ENCODE measurements at places on chromosomes 1 and 21.

DNA sequence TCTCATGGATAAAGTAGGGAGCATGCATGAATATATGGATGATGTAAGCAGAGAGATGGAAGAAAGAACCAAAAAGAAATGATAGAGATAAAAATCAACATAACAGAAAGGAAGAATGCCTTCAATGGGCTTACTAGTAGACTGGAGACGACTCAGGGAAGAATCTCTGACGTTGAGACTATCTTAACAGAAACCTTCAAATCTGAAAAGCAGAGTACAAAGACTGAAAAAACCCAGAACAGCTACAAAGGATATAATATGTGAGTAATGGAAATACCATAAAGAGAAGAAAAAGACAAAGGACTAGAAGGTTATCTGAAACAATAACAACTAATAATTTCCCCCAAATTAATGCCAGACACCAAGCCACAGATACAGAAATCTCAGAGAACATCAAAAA, 18.3 kb upstream of the SELP start:
- DNase-seq: no peak

DNA sequence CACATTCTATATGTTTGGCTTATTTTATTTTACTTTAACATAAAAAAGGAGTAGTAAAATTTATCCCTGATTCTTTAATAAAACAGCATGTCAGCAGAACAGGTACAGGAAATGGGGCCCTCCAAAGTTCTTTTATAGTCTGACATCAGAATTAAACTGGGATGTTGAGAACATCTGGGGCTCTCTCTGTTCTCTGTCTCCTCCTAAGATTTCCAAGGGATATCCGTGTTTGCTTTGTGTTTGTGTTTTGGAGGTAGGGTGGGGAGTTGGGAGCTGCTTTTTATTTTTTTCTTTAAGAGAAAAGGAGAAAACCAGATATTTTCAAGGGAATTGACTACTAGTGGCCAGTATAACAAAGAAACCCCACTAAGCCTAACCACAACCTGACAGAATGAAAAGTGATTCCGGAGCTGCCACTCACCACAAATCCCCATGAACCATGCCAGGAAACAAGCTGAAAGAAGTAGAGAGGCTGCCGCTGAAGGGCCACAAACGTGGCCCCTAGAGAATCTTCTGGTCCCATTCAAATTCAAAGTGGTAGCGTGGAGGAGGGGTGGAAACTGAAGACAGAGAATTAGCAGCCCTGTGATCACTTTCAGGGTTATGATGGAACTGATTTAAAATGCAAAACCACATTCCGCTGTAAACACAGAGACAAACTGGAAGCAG, 369.6 kb upstream of the ADGRL2 start:
- no peak for DNase-seq

- no peak for DNase-seq
These were observed 6.8 kb upstream of the SLAMF9 start for GRCh38 chr1:159960721-159961381.

- no peak for DNase-seq
These were observed 470.1 kb upstream of the PLXNA2 start for GRCh38 chr1:208714323-208714722.

DNA sequence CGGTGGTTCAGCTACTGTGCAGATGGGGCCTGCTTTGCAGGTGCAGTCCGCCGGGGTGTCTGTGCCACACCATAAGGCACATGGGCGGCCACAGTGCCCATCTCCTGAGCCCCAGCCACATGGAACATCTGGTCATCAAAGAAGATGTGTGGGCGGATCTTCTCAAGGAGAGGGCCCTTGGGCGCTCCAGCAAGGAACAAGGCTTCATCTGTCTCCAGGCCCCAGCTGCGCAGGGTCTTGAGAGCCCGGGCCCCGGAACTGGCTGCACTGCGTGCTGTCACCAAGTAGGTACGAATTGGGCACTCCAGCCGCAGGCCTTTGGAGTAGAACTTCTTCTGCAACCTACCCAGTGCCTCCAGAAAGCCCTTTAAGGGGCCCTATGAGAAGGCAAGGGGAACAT, 12.8 kb downstream of the NT5C1A start:
- DNase-seq: no peak

DNA sequence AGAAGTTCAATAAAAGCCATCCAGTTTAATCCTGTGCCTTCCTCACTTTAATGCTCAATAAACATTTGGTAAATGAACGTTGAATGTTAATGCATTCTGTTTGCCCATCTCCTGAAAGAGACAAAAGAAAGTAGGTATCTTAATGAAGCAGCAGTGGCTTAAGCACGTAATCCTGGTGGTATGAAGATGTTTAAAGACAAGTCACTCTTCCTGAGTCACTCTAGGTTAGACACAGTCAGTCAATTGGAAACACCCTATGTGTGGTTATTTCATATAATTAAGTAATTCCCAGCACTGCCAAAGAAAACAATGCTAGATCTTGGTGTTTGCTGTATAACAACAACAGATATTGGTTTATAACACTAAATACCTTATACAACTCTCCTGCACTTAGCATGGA, 334.0 kb upstream of the FMN2 start:
- no peak for DNase-seq

DNA sequence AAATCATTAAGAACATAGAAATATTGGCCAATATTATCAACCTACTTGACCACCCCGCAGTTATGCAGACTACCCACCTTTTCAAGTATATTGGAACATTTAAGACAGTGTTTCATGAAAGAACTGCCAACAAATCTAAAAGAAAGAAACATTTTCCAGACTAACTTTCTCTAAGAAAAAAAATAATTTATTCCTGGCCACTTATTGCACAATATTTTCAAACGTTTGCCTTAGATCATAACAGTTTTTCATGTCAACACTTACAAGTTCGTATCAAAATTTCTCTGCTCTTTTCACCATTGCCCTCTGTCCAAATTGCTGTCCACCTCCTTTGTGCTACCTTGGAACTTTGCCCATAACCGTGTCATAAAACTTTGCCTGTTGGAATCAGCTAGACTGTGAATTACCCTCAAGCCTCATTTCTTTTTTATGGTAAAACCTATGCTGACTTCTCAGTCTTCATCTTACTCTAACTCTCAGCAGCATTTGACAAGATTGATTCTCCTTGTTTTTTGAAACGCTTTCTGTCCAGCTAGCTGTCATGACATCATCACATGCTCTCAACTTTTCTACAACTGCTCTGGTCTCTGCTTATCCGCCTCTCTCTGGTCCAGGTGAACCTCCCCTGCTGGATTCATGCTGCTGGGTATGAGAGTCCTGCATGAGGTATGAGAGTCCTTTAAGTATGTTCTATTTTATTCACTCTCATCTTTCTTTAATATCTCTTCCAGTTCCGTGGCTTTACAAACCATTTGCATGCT, 92.8 kb upstream of the CHRM3 start:
- DNase-seq: no peak

GRCh38 chr1:179550746-179551682, 24.7 kb downstream of the NPHS2 start:
- DNase-seq: no peak

DNA sequence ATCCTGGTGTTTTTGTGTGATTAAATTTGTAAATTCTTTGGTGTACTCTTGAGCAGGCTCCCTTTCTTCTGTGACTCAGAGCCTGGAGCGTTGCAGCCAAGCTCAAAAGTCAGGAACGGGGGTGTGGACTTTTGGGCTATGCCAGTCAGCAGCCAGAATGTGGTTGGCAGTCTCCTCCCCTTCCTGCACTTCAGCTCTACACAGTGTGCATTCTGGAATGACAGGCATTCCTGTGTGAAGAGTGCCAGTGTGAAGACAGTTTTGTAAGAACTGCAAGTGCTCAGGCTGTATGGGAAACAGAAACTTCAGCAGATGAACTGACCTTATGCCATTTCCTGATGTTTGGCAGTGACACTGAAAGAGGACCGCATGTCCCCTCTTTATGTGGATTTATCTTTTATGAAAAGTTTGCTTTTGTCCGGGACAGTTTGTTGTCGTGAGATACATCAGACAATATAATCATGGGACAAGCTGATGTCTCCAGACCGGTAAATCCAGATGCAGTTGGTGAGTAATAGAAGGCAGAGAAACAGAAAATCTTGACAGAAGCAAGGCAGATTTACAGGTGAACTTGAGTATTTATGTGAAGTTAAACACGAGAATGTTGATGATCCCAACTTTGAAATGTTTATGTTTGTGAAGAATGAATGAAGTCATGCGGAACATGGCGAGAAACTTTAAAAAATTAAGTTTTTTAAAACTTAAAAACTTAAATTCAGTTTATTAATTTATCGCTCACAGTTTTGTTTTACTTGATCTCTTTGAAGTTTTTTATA, 67.7 kb upstream of the RCC1 start:
- peak; percentile 21 for DNase-seq

- no peak for DNase-seq
These were observed 262.1 kb downstream of the PTPRU start for GRCh38 chr1:29498126-29499103.

DNA sequence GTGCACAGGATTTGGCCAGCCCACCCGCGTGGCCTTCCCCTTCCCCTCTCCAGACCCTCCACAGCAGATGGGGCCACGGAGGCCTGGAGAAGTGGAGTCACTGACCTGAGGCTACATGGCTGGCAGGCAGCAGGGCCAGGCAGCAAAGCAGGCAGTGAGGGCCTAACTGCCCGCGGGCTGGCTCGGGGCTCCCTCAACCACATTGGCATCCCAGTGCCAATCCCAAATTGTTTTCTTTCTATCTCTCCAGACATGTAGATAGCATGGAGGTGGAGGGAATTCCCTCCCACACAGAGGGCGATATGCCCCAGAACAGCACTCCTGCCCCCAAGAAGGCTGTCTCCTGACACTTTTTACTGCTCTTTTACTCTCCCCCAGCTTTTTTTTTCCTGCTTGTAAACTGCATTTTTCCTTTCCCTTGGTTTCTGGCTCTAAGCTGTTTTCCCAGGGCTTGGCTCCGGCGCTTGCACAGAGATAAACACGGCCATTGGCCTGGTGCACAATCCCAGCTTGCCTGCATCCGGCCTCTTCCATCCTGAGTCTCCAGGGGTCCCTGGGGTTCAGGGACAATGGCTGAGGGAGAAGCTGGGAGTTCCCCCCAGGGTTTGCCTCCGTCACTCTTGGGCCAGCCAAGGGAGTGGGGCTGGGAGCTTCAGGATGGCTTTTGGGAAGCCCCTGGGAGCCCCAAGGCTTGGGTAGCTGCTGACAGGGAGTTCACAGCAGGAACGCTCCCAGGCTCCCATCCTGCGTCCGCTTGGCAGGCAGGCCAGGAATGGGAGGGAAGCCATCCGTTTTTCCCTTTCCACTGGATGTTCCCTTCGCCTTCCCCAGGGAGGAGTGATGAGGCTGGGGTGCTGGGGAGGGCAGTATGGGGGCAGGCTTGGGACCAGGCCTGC, 7.0 kb downstream of the EPHX1 start:
- no peak for DNase-seq

GRCh38 chr21:26307640-26308039, 137.1 kb upstream of the APP start:
- no peak for DNase-seq

GRCh38 chr1:81472387-81472786, 328.3 kb upstream of the ADGRL2 start:
- no peak for DNase-seq

- DNase-seq: no peak
These were observed 7.1 kb upstream of the TNR start for GRCh38 chr1:175750366-175751071.

GRCh38 chr1:210299501-210299900, 29.2 kb upstream of the HHAT start:
- no peak for DNase-seq

DNA sequence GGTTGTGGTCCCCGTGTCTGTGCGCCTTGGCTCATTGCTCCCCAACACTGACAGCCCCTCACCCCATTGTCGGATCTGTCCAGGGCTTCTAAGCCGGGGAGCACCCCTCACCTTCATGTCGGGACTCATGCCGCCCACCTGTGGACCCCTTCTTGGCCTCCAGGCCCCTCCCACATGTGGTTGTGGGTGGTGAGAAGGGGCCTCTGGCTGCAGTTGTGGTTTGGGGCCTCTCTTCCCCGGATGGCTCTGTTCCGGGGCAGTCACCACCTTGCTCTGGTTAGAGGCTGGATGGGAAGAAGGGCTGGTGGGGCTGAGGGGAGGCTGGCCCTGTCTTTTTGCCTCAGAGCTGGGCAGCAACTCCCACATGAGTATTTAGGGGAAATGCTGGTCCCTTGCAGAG, 158.6 kb upstream of the C1orf174 start:
- no peak for DNase-seq

DNA sequence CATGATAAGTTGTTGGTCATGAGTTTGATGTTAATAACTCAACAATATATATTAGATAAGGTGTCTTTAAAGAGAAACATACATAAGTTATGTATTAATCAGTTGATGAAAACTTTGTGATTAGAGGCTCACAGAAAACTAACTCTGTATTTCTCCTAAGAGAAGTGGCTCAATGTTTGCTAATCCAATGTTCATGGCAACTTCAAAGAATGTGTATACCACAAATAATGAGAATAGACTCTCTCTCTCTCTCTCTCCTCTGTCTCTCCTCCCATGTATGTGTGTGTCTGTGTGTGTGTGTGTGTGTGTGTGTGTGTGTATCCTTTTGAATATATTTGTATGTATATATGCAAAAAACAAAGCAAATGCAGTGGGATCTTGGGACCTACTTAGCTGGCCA, 1304.9 kb downstream of the MRPL39 start:
- no peak for DNase-seq

DNA sequence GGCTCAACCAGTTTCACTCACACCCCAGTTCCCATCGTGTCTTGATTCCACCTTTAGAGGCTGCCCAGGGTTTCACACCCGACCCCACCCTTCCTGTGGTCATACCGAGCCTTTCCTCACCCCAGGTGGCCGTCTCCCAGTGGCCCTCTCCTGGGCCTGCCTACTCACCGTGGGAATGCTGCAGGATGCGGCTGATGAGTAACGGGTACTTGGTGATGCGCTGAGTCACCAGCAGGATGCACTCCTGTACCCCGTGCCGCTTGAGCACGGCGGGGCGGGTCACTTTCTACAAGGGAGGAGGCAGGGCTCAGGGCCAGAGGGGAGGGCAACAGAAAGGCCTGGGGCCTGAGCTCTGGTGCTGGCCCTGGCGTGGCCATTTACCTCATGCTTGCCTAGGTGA, 16.4 kb downstream of the ARHGEF2 start:
- DNase-seq: no peak

- no peak for DNase-seq
These were observed 37.2 kb downstream of the ROR1 start for GRCh38 chr1:63810936-63811469.

GRCh38 chr1:160369087-160369486, 2.2 kb downstream of the NHLH1 start:
- DNase-seq: no peak

DNA sequence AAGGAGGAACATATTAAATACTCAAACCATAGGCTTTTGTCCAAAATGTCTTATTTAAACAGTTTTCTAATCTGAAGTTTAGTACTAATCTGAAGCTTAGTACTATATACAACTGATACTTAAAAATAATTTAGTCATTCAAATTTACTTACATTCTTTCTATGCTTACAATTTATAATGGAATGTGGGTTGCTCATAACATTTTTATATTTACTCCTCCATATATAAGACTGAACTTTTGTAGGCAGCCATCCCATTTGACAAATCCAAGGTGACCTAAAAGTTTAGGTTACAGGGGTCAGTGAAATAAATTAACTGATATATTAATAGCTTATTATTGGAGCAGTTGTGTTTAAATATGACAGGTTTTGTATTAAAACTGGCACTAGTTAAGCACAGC, 570.6 kb downstream of the DPYD start:
- no peak for DNase-seq

GRCh38 chr1:197600751-197601150, 174.5 kb downstream of the DENND1B start:
- no peak for DNase-seq

Data from esophagus squamous epithelium (tissue), 5 donors.